Stimulated activated CD4-positive, alpha-beta T cell treated with anti-CD3 and anti-CD28 coated beads, Interleukin-4, amount 100 ng/mL, for 24 hours (primary cell): ENCODE measurements at places on chromosomes 1 and 21.

DNA sequence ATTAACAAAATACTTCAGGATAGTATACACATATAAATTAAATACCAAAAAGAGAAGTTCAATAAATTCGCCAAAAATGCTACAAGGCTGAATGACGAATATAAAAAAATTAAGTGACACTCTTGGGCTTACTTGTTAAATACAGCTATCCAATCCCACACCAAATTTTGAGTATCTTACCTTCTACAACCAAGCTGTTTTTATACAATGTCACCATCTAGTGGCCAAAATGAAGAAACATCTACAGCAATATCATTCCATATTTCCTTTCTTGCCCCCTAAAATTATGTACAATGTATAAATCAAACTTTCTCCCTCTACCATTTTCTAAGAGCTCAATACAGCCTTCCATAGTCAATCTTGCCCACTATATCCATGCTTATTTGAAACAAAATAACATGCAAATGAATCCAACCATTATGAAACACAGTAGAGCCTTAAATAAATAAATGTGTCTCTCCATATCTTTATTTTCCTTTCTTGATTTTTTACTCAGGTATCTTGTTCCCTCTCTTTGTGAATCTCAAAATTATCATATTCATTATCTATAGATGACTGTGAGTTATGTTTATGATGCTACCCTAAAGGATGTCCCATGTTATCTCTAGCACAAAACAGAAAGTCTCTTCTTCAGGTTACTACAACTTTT, 86.3 kb downstream of the ACBD6 start:
- no peak for DNase-seq

- DNase-seq: peak; percentile 89
Observed at GRCh38 chr1:26169669-26170471, at the start of gene ZNF593. ZNF593 (plus strand) TSS chr1:26169908; CDS start chr1:26169984, 76 bp downstream.

- no peak for DNase-seq
Observed at GRCh38 chr1:42449256-42449655, 6.6 kb downstream of the ZMYND12 start.

GRCh38 chr1:193070942-193071341, 11.5 kb downstream of the RO60 start:
- peak; percentile 14 for DNase-seq

DNA sequence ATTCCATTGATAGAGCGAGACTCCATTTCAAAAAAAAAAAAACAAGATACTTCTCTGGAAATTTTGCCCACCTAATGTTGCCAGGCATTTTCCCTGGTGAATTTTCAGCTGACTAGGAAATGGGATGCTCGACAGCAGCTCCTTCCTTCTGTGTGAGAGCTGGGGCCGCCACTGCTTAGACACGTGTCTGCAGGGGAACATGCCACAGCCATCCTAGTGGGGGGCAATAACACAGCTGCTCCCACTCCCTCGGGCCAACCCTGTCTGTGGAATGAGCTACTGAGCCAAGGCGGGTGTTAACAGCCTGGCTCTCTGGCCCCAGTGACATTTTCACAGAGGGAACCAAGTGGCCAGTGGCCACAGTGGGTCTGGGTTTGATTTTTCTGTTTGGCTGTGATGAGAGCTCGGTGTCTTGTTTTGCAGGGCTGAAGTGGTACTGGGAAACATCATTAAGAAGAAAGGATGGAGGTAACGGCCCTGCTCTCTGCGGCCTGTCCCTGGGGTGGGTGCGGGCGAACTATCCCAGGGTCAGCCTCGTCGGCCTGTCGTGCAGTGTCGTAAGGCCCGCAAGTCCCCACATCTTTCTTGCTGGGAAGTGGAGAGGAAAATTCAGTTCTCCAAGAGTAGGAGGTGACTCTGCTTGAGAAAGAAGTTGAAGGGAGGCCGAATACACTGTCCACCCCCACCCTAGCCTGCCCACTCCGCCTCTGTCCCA, 39.2 kb downstream of the KCNAB2 start:
- DNase-seq: no peak

DNA sequence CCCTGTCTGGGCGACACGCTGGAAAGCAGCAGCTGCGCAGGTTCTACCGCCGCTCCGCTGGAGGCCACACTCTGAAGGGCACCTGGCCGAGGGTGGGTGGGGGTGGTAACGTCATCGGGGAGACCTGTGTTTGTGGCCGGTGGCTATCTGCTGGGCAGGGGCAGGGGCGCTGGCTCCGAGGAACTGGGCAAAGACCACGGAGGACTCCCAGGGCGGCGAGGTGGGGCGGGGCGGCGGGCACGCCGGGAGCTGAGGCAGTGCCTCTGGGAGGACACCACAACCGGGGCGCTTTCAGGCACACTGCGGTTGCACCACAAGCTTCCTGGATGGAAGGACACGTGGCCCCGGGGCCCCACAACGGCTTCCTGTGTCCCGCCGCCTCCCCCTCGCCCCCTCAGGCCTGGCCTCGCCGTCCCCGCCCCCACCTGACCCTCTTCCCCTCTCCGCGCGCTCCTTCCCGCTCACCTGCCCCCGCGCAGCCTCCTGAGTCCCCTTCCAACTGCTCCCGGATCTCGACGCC, 3.3 kb upstream of the DENND2D start:
- peak; percentile 83 for DNase-seq

GRCh38 chr1:161032409-161032808, 6.4 kb downstream of the TSTD1 start:
- no peak for DNase-seq

GRCh38 chr1:22660716-22661241, 7.7 kb downstream of the C1QB start:
- no peak for DNase-seq

DNA sequence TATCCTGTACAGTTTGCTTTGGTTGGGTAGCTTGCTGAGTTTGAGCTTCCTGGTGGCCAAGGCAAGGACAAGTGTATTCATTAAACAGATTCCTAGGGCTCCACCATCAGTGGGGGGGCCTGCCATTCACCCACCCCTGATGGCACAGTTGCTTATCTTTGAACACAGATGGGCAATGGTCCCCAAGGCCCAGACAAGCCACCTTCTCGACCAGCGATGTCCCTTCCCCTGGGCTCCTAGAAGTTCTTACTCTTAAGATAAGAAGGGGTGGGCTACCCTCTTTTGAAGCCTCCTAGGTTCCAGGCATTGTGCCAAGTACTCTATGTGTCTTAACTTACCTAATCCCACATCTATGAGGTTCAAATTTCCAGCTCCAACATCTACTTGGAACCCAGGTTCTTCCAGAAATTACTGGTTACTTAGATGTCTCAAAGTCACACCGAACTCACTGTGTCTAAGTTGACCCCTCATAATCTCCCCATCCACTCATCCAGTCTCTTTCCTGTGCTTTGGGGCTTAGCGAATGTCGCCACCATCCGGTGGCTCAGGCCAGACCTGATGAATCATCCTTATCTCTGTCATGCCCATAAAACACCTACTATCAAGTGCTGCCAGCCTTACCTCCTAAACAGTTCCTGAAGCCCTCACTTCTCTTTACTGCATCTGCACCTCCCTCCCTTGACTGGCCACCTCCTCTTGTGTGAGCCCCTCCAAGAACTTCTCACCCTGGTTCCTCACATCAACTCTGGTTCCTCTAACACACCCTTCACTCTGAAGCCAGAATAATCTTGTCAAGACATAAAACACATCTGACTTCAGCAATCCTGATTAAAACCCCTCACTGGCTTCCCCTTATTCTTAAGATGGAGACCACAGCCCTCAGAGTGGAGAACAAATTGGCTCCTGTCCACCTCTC, 50.1 kb downstream of the KLHDC7A start:
- DNase-seq: no peak

- DNase-seq: no peak
Observed at GRCh38 chr1:204003536-204003935, 69.4 kb upstream of the SOX13 start.

- DNase-seq: peak; percentile 98
Observed at GRCh38 chr1:26284597-26285347, 4.9 kb downstream of the SH3BGRL3 start.

GRCh38 chr1:219699870-219700269, 87.0 kb upstream of the ZC3H11B start:
- DNase-seq: no peak

DNA sequence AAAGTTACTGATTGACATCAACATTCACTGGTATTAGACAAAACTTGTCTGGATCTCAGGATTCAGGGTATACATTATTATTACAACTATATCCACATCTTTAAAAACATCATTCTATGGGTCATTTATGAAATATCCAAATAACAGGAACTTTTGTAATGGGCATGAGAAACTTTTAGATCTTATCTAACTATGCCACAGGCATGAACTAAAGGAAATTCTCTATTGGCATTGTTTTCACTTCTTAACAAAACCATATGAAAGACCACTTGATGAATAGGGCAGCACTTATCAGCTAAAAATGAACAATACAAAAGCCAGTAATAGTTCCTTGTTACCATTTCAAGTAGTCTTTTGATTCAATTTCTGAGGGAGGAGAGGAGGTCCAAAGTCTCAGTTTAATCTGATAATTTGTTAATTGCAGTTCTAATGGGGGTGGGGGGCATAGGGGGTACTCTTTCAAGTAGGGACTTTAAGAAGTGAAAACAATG, 30.8 kb upstream of the CPLANE2 start:
- no peak for DNase-seq

- no peak for DNase-seq
Observed at GRCh38 chr21:28550057-28550825, 442.4 kb downstream of the LTN1 start.

DNA sequence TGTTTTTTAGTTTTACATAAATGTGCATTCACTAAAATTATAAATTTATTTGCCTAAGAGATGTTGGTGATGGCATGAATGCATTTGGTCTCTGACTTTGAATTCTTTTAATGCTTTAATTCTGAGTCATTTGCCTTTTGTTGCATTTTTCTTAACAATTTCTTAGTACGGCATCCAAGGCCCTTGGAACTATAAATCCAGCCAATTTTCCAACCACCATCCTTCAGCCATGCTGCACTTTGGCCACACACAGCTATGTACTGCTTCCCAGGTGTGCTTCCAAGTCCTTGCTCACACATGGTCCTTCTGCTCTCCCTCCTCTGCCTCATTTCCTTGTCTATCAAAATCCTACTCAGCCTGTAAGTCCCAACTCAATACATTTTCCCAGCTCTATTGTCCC, 161.0 kb downstream of the DHRS3 start:
- DNase-seq: no peak

- no peak for DNase-seq
Observed at GRCh38 chr1:53295295-53295694, 32.6 kb downstream of the LRP8 start.

DNA sequence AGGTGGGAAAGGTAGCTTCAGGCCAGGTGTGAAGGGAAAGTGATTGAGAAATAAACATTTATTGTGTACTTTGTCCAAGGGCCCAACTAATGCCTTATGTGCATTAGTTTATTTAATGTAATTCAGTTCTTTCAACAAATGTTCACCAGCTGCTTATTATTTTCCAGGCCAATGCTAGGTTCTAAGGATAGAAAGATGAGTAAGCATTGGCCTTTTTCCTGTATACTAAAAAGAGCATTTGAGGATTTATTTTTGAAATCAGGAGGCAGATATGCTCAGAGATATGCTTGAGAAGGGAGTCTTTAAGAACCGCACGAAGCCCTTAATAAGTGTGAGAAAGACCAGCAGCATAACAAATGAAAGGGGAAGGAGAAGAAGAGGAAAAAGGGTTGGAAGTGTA, 32.0 kb downstream of the CLCA1 start:
- no peak for DNase-seq

GRCh38 chr1:175818929-175819328, 75.5 kb upstream of the TNR start:
- no peak for DNase-seq

DNA sequence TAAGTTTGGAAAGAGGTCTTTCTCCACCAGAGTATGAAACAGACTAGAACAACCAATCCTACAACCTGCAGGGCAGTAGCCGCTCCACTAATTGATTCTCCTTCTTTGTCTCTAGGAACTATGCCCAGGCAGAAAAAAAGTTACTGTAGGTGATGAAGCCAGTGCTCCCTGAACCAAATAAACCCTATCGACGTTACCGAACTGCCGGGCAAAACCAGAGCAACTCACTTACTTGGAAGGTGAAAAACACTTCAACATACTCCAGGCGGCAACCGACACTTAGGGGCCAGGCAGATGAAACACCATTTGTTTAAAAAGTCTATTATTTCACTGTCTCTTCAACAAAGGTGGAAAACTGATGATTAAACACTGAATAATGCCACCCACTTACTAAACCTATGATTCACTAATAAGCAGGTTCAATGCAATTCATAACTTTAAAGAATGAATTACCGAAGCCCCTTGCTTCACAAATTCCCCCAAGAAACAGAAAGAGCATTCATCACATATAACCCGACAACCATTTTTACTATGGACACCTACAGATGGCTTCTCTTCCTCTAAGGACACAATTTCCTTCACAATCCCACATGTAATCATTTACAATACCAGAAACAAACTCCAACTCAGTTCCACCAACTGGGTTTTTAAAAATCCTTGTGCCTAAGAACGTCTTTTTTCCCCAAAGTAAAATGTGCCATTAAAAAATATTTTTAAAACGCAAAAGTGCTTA, 1.6 kb downstream of the NRIP1 start:
- peak; percentile 50 for DNase-seq

- DNase-seq: no peak
Observed at GRCh38 chr1:109493227-109493626, 667 bp upstream of the CYB561D1 start.

GRCh38 chr1:181514298-181515290, 31.3 kb downstream of the CACNA1E start:
- DNase-seq: no peak

DNA sequence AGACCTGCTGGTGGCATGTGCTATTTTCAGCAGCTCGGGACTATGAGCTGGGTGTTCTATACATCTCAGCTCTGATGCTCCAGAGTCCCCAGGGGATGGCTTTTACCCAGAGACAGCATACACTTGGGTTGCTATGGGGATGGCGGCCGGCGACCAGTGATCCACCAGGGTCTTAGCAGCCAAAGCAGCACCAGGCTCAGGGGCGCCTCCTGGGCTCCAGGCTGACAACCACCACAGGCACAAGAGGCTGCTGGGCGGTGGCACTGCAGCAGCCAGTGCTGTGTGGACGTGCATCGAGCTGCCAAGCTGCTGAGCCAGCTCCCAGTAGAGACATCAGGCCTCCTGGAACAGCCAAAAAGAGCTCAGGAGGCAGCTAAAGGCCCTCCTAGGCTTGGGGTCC, 37.6 kb upstream of the CLSTN1 start:
- DNase-seq: no peak

DNA sequence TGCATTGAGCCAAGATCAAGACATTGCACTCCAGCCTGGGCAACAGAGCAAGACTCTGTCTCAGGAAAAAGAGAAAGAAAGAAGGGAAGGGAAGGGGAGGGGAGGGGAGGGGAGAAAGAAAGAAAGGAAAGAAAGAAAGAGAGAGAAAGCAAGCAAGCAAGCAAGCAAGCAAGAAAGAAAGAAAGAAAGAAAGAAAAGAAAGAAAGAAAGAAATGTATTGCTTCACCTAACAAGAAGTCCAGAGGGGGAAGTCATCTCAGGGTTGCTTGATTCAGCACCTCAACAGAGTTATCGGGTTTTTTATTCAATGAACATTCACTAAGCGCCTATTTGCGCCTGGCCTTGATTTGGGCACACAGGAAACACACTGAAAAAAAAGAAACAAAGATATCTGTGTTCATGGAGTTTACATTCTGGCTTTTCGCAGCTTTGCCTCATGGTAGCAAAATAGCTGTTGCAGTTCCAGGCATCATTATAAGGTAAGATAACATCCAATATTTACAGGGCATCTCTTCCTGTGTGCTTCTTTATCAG, 8.2 kb upstream of the RCSD1 start:
- no peak for DNase-seq
